HCT116 (cell line): ENCODE measurements at places on chromosomes 11 and 22.

- DNase-seq, result no peak
Observed at GRCh38 chr22:35330258-35330861, 30.7 kb downstream of the TOM1 start.

- DNase-seq, result no peak
Observed at GRCh38 chr11:129965248-129965647, 37.4 kb downstream of the PRDM10 start.

GRCh38 chr11:78798663-78799062 lies 224.0 kb upstream of the NARS2 start:
- DNase-seq, result peak; percentile 28

DNA sequence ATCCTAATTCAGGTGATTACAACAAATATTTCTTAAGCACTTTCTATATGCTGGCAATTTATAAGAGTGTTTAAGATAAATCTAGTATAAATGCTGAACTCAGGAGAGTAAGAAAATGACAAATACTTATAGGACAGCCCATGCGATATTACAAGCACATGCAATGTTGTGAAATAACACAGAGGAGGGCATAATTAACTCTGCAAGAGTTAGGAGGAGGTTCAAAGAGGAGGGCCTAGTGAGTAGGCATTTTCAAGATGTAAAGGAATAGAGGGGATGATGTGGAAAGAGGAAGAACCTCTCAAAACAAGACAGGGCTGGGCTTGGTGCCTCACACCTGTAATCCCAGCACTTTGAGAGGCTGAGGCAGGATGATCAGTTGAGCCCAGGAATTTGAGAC lies 37.1 kb upstream of the IL17RA start:
- no peak for DNase-seq

GRCh38 chr22:19178657-19179496 lies at the start of gene SLC25A1:
SLC25A1 (minus strand) TSS chr22:19178736; CDS start chr22:19178673, 63 bp downstream.
- DNase-seq, result peak; percentile 63

- DNase-seq, result no peak
Observed at GRCh38 chr11:92107331-92107730, 117.3 kb upstream of the FAT3 start.

- DNase-seq, result no peak
Observed at GRCh38 chr22:49011379-49011768, 816.3 kb downstream of the BRD1 start.
